Caco-2 (cell line): ENCODE measurements at places on chromosomes 5 and 9.
A peak's percentile ranks its signal among the peaks of the same experiment; 100 is the strongest.

DNA sequence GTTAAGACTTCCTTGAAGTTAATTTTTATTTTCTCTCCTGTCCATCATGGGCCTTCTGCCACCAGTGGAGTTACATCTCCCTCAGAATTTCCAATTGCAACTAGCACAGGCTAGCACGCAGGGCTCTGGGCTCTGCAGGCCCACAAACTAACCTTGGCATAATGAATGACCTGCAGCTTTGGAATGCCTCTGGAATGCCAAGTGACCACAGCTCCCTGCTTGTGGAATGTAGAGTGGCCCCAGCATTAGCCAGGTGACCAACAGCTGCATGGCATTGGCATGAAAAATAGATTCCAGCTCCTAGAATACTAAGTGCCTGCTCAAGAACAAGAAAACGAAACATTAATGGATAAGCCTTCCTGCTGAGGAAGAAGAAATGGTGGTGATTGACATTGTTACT lies 726.1 kb downstream of the BRINP1 start:
- peak; percentile 29 for DNase-seq

- no peak for DNase-seq
Observed at GRCh38 chr5:9713356-9713755, 83.2 kb upstream of the TAS2R1 start.

GRCh38 chr5:5014586-5015235 lies 125.4 kb upstream of the ADAMTS16 start:
- no peak for DNase-seq

DNA sequence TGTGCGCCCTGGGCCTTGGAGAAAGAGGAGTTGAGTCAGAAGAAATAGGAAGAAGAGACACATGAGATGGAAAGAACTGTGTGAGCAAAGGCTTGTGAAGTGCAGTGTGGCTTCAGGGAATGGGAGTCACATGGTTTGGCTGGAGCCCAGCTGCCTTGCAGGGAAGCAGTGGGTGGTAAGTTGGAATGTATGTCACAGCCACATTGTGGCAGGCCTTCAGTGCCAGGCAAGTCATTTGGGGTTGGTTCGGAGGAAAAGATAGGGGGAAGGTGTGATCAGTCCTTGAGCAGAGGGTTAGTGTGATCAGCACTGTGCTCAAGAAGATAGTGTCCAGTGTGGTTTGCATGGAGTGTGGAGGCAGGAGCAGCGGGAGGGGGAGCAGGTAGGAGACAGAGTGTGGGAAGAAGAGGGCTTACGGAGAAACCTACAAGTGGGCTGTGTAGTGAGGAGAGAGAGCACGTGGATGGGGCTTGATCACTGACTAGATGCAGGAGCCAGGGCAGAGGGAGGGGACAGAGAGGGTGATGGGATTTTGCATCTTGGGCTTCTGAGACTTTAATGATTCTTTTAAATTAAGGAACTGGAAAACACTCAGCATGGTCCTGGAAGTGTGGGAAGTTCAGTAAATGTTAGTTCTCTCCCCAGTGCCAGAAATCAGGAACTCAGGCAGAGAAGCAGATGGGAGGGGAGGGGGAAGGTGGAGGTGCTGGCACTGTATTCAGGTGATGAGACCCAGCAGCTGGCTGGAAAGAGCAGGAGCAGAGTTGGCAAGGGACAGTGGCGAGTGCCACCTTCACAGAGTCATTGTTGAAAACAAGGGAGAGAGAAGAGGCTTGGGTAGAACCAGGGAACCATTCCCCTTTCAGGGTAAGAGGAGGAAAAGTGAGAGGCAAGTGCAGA lies 46.6 kb downstream of the ARHGAP26 start:
- DNase-seq: no peak

- DNase-seq: no peak
Observed at GRCh38 chr5:173880306-173880985, 7.7 kb upstream of the CPEB4 start.

DNA sequence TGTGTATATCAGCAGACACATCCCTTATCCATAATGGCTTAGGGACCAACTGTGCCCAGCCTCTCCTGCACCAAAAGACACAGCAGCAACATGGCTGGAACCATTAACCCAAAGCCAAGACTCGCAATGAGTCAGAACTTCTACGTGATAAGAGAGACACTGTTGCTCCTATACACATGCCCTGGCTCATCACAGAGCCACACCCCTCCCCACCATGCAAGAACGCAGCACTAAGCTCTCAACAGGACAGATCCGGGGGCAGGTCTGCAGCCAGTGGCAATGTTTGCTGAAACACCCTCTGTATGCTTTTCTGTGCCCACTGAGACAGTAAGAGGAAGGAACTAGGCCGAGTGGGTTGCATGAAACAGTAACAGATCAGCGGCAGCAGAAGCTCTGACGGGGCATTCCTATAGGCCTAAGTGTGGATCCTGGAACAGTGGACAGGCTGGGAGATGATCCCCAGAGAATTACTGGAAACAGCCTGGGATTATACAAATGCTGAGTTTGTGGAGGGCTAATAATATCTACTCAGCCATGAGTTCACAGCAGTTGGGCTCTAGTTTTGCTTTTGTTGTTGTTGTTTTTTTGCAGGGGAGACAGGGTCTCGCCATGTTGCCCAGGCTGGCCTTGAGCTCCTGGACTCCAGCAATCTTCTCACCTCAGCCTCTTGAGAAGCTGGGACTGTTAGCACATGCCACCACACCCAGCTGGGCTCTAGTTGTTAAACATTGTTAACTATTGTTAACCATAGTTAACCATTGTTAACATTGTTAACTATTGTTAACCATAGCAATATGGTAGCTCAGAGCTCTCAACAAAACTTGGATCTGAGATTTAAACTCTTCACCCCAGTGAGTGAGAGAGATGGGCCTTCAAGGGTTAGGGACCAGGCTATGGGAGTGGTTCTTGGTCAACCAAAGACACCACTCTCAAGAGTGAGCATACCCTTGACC lies 41.0 kb downstream of the B4GALT1 start:
- no peak for DNase-seq

GRCh38 chr5:151233616-151234085 lies 9.8 kb upstream of the CCDC69 start:
- DNase-seq: no peak

- no peak for DNase-seq
Observed at GRCh38 chr9:91195372-91196012, 166.2 kb downstream of the AUH start.

DNA sequence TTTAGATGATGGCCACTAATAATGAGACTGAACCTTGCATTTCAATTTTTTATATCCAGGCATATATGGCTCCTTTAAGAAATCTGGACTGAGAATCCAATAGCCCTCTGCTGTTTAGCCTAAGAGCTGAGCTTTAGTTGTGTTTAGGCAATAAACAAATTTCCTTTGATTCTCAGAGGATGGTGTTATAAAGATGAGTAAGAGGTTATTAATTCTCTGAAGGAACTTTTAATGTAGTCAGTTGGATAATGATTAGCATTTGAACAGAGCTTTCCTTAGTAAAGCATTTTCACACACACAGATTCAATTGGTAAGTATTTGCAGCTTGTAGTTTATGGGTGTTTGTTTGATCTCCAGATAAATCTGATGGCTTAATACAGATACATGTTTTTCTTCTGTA lies 149.6 kb downstream of the PRR16 start:
- no peak for DNase-seq

DNA sequence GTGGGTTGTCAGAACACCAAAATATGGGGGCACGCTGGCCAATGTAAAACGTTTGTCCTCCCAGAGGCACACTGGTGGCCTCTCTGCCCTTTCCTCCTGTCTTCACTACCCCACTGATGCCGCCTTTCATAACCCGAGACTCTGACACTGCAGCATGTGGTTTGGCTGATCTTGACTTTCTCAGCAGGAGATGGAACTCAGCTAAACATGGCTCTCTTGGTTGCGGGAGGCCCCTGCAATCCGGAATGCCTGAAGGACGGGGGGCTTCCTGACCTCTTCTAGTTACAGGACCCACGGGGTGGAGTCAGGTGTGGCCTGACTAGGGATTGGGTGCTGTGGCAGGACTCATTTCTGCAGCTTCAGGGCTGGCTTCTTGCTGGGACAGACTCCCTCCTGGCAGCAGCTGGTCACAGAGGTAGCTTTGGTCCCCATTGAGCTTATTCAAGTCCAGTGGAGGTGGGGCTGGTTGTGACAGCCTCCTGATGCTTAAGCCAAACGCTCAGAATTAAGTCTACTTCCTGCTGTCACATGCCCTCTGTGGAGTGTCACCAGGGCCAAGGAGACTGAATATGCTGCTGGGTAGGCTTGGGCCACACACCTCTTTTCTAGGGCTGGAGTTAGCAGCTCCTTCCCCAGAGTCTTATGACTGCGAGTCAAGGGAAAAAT lies 44.2 kb downstream of the NXNL2 start:
- no peak for DNase-seq

DNA sequence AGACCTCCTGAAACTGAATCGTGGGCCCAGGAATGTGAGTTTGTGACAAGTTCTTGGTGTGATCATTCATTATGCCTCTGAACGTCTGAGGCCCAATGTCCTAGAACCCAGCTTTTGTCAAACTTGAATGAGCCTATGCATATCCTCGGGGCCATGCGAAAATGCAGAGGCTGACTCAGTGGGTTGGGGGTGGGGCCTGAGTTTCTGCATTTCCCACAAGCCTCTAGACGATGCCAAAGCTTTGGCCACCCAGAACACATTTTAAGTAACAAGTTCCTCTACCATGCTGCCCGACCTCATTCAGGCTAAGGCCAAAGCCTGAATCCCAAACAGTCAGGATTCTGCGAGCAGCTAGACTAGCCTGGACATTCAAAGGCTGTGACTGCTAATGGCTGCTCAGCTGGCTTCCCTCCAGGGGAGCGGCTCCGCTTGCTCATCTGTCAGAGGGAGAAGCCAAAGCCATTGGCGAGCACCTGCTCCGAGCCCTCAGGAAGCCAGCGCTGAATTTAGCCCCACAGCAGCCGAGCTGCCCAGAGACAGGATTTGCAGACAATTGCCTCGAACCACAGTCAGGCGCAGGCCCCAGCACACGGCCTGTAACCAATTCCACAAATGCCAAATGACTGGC lies 177.5 kb downstream of the ZDHHC21 start:
- no peak for DNase-seq

- no peak for DNase-seq
Observed at GRCh38 chr9:134297576-134297975, 28.7 kb upstream of the RXRA start.

- no peak for DNase-seq
Observed at GRCh38 chr5:178182158-178182876, 4.9 kb downstream of the GMCL2 start.

DNA sequence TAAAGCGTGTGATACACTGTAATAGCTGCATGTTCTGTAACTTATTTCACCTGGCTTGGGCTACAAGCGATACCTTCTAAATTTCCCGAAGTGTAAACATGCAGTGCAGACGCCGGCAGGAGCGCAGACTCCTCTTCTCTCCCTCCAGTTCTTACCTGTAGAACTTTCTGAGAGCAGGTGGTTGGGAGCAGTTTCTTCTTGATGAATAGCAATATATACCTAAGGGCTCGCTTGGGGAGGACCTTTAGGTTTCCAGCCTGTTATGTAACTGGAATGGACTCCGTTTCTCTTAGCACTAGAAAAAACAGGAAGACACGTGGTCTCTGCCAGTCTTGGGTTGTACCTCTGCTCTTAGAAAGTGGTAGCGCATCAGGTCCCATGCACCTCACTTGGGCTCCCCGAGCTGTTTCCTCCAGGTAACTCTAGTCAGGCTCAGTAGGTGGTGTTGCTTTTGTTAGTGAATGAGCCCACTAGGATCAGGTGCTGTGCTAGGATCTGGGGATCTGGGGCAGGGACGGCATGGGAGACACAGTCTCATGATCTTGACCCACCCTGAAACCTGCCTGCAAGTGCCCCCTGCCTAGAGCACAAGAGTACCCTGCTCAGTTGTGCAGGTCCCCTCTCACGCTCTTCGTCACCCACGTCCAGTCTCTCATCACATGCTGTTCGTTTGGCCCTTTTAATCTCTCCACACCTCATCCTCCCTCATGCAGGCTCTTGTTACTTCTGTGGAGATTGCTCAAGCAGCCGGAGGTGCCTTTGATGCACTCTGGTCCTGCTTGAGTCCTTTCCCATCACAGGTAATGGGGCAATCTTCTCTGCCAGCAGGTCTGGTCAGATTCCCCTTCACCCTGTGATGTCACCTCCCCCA lies 2.8 kb downstream of the TENT4A start:
- no peak for DNase-seq

- no peak for DNase-seq
Observed at GRCh38 chr5:158007336-158007735, 148.4 kb upstream of the CLINT1 start.

- DNase-seq: peak; percentile 73
Observed at GRCh38 chr9:128555180-128555721, 2.9 kb downstream of the SPTAN1 start.

DNA sequence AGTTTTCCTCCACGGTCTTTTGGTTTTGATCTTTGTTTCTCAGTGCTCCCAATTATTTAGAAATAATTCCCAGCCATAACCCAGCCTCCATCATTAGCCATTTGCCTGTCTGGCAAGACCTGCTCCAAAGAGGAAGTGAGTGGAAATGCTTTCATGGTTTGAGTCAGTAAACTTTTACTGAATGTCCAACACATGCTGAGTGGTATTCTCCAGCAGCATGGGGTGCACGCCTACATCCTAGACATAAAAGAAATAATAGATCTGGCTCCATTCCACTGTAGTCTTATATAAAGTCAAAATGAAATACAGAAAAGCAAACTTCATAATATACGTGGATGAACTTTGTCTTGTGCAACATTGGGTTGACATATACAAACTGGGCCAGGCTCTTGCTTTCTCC lies 757.2 kb downstream of the TLE1 start:
- no peak for DNase-seq

DNA sequence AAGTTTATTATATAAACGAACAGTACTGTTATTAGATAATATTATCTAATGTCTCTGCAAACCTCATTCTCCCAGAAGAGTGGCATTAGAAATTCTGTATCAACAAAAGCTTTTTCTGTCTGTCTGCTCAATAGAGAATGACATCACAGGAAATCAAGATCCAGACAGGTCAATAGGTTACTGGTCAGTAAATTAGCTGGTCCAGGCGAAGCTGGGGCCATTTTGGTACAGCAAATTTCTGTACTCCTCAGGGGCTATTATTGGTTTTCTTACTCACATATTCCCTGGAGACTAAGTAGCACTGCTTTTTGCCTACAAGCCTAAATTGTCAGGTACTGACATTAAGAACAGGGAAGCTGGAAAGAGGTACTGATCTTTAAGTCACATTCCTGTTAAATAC lies 80.5 kb downstream of the PLPP1 start:
- DNase-seq: no peak

- DNase-seq: no peak
Observed at GRCh38 chr9:95077766-95078370, 239.6 kb downstream of the FANCC start.

GRCh38 chr5:64958757-64959391 lies 190.1 kb downstream of the CWC27 start:
- no peak for DNase-seq

DNA sequence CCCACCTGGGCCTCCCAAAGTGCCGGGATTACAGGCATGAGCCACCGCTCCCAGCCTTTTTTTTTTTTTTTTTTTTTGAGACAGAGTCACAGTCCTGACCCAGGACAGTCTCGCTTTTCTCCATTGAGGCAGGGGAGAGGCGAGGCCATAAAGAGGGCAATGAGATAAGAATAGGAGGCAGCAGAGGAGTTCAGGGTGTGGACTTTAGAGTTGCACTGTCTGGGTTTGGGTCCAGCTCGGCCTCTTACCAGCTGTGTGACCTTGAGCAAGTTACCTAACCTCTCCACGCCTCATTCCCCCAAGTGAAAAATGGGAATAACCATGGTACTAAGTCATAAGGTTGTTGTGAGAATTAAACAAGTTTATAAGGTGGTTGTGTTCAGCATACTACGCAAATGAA lies 24.6 kb upstream of the ANKH start:
- DNase-seq: no peak
